ENCODE measurements at places on chromosomes 13 and 19.

DNA sequence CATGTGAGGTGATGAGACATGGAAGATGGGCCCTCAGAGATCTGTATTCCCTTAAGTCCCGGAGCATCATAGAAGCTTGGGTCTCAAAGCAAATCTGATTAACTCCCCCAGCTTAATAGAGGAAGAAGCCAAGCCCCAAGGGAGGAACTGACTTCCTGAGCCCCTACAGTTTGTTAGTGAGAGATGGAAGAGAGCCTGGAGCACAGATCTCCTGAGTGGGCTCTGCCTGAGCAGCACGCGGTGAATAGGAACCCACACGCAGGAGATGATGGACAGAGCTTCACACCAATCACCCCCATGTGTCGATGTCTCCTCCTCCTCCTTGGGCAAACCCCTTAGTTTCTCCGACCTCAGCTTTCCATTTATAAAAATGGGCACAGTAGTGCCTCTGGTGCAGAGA, 50.1 kb upstream of the ATP12A start:
- no peak for DNase-seq

GRCh38 chr19:36528921-36529518, 949 bp upstream of the ZNF260 start:
- DNase-seq, result no peak

DNA sequence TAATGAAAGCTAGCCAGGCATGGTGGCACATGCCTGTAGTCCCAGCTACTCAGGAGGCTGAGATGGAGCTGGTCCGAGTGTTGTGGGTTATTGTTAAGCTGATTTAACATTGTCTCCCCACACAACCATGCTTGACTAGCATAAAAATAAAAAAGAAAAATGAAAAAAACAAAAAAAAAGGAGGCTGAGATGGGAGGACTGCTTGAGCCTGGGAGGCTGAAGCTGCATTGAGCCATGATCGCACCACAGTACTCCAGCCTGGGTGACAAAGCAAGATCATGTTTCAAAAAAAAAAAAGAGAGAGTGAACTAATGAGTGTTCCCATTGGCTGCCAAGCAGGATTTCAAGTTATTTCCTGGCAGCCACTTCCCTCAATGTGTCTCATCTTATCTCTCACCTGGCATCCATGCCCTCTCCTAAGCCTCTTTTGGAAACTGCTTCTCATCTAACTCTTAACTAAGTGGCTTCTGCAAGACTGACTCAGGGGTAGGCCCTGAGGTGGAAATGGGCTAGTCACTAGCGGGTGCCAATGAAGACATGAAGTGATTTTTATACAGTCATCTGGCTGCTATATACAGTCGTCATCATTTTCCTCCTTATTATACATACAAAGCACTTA, 4.9 kb downstream of the THAP8 start:
- no peak for DNase-seq

- no peak for DNase-seq
These were observed at the start of gene ICAM4 for GRCh38 chr19:10286803-10287737. Gene ICAM4, plus strand, starts transcription at chr19:10286955. Its CDS starts 58 bp downstream, at chr19:10287013.

DNA sequence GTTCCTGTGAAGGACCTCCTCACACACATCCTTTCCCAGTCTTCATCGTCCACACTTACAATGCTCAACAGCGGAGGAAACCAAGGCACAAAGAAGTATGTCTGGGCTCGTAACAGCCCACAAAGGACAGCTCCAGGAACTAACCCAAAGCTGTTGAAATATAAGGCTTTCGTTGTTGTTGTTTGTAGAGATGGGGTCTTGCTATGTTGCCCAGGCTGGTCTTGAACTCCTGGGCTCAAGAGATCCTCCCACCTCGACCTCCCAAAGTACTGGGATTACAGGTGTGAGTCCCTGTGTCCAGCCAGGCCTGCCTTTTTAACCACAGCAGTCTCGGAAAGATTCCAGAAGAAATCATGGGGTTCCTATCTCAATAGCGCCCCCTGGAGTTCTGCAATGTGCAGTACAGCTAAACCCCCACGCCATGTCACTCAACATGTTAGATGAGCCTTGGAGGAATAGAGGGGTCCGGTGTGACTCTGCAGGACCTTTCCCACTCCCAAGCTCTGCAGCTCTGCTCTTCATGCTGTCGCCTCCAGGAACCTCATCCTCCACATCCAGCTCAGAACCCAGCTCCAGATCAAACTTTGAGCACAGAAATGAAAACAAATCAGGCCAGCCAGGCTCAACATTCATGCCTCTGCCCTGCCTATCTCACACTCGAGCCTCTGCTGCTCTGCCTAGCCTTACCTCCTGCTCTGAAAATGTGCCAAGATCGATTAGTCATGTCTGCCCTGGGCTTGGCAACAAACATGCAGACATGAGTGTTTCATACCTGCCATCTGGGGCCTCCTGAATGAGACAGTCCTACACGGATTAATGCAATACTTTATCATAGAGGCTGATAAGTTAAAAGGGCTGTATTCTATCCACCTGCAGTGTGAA, 7.5 kb downstream of the PLA2G4C start:
- DNase-seq, result no peak

GRCh38 chr13:97749174-97749573, 204.3 kb upstream of the IPO5 start:
- no peak for DNase-seq

GRCh38 chr19:39708594-39708993, 4.3 kb downstream of the LGALS14 start:
- no peak for DNase-seq

GRCh38 chr13:106003651-106004050, 531.8 kb downstream of the EFNB2 start:
- DNase-seq, result no peak

DNA sequence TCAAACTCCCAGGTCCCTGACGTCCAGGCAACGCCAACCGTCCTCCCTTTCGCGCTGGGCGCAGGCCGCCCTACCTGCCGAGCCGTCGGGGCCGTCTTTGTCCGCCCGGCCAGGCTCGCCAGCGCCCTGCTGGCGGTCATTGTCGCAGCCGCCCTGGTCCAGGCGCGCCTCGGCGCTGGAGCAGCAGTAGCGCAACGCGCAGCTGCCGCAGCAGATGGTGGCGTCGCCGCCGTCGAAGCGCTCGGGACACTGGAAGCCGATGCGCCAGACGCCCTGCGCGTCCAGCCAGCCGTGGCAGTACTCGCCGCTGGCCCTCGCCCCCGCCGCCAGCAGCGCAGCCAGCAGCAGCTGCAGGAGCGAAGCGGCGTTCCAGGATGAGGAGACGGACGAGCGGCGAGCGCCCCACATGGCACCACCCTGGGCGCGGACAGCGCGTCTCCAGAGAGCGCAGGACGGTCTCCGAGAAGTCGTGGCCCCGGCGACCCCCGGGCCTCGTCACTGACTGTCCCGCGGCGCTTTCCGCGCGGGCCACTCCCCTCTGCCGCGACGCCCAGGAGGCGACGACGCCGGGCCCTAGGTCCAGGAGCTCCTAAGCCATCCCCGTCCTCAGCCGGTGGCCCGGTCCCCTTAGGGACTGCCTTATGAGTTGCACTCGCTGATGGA, 1.1 kb downstream of the SHISA2 start:
- peak; percentile 61 for DNase-seq

DNA sequence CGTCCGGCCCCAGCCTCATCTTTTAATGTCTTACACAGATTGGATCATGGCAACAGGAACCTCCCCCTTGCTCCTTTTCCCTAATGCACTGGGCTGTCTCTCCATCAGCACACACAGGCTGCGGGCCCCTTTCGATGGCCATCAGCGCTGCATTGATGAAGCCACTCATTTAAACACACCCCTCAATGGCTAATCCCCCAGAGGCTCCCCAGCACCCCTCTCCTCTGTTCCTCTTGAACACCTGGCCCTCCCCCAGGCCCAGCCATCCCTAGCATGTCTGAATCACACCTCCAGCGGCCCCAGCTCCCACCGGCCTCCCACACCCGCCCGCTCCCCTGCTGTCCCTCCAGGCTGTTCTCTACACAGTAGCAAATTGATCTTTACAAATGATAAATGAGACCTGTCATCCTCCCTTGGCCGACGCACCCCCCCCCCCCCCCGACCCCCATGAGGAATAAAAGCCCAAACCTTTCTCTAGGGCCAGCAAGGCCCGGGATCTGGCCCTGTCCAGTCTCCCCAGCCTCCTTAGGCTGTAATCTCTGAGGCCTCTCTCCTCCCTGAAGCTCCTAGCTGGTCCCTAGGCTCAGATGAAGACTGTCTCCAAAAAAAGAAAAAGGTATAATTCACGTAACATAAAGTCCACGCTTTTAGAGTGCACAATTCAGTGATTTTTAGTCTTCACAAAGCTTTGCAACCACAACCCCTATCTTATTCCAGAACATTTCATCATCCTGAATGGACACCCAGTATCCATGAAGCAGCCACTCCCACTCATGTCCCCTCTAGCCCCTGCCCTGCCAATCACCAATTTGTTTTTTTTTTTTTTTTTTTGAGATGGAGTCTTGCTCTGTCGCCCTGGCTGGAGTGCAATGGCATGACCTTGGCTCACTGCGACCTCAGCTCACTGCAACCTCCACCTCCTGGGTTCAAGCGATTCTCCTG, 7.4 kb downstream of the RPL28 start:
- no peak for DNase-seq

DNA sequence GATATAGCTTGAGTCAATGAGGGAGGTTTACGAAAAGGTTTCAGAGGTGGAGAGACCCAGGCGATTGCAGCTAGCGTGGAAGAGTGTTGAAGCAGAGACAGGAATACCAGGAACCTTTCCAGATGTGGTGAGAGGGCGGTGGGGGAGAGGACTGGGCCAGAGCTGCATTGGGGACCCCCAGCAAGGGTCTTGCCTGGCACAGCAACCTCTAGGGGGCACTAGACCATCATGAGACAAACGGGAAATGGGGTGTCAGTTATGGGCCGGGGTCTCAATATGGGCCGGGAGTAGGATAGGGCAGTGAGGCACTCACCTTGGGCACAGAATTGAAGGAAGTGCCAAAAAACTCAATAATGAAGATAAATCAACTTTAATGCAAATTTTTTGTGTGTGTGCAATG, 2.1 kb upstream of the LRP3 start:
- peak; percentile 3 for DNase-seq

DNA sequence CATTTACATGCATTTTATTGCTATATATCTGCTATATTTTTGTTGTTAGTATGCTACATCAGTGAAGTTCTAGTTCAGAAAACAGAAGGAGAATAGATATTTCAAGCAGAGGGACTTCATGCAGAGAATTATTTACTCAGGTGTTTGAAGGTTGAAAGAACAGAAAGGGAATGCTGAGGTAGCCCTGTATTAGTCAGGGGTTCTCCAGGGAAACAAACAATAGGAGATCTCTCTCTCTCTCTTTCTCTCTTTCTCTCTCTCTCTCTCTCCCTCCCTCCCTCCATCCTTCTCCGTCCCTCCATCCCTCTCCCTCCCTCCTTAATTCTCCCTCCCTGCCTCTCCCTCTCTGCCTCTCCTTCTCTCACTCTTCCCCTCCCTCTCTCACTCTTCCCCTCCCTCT, 114.3 kb upstream of the TDRD3 start:
- DNase-seq, result no peak

DNA sequence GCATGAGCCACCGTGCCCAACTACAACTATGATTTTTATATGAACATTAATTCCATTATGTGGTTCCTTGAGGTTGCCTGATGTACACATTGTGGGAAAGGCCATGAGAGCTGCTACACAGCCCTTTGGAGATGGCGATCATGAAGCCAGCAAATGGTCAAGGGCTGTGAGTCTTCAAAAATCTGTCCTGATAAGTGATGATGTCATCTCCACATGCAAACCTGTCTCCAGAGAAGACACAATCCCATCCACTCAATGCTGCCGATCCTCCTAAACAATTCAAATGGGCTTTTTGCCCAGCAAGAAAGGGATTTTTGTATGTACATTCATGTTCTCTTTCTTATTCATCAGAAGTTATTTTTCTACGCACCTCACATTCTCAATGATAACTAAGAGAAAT, 17.6 kb downstream of the SIGLEC7 start:
- no peak for DNase-seq

- DNase-seq, result peak; percentile 46
These were observed 3.1 kb downstream of the CCER2 start for GRCh38 chr19:38908911-38909310.

DNA sequence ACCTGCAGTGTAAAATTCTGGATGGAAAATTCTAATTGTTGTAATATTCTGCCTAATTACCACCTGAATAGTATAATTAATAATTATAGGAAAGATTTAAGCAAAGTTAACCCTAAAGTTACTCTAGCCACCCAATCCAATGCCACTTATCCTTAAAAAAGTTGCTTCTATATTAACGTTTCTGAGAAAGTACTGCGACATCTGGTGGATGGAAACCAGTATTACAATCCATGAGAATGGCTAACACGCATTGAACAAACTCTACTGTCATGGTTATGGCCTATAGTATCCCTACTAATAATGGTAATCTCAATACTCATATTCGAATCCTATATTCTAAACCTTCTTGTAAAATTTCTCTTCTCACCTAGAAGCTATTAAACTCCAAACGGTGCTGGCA, 1551.8 kb downstream of the SLITRK1 start:
- DNase-seq, result no peak

DNA sequence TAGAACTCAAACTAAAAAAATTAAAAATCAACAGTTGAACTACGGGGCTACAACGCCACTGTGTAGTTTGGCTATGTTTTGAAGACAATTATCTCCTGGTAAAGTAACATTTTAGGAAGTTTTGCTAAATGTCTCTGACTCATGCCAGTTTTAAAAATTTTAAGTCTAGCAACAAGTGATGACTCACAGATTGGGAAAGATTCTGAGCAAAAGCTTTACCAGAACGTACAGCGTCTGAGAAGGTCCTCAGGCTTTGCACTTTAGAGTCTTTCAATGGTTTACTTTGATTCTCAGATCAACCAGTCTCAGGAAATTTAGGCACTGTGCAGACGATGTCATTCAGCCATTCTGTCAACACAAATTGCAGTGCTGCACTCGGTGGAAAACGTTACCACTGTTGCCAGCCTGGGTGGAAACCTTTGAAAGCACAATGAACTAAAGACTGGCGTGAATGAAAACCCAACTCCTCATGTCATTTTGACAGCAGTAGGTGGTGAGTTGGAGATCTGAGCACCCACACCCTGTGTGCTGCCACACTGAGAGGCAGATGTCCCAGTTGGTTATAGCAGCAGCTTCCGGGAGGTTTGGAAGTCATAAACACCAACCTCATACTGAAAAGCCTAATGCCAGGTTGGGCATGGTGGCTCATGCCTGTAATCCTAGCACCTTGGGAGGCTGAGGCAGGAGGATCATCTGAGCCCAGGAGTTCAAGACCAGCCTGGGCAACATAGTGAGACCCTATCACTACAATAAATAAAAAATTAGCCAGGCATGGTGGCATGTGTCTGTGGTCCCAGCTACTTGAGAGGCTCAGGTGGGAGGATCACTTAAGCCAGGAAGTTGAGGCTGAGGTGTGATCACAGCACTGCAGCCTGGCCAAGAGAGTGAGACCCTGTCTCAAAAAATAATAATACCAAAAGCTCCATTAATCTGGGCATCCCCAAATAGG, 6.3 kb upstream of the WTIP start:
- DNase-seq, result peak; percentile 41

GRCh38 chr13:34421858-34422475, 520.1 kb upstream of the NBEA start:
- no peak for DNase-seq

- peak; percentile 60 for DNase-seq
These were observed 641 bp upstream of the SOX21 start for GRCh38 chr13:94712812-94713560.

- no peak for DNase-seq
These were observed 53.5 kb upstream of the WASF3 start for GRCh38 chr13:26503826-26504594.

- DNase-seq, result no peak
These were observed 20.1 kb downstream of the GPR18 start for GRCh38 chr13:99237981-99238662.

Data from head of caudate nucleus (tissue), 42 donors.